Inflammatory macrophage treated with lipopolysaccharide for 1 hour (primary cell): ENCODE measurements at places on chromosomes 13 and 19.

DNA sequence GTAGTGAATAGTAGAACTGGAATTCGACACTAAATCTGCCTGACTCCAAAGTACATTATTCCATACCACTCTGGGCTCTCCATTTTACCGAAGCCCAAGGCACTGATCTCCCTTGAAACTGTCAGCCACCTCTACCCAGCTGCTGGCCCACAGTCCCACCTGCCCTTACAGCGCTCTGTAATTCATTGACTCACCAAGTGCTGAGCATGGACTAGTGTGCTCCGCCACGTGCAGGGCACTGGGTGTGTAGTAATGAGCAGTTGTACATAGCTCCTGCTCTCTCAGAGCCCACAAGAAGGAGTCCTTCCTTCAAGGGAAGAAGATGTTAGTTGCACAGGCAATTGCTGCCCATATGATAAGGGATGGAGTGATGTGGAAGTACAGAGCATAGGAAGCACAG, 76.6 kb upstream of the SIAH3 start:
- DNase-seq: no peak

DNA sequence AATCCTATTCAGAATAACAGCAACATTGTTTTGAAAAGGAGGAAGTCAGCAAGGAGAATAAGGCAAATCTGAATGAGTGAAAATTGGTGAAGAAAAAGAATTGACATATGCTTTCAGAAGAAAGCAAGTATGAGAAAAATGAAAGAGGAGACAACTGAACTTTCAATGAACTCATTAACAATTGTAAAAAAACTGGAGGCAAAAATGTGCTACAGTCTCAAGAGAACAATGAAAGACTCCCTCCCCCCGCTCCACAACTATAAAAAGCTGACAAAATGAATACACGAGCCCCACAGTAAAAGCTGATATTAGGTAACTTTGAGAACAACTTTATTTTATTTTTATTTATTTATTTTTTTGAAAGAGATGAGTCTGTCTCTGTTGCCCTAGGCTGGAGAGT, 373.1 kb downstream of the DIAPH3 start:
- DNase-seq: no peak

GRCh38 chr13:95457294-95457693, 95.2 kb upstream of the CLDN10 start:
- no peak for DNase-seq

GRCh38 chr13:54733639-54734038, 1705.0 kb downstream of the OLFM4 start:
- DNase-seq: no peak
